ENCODE measurements at places on chromosomes 3 and 15. TPM values are rescaled to one million over a fixed set of nuclear protein-coding genes. Genes with fewer than 3 reads are reported as not detected.

Gene SPINK8
- total RNA-seq, result not detected

Gene PLS1
- total RNA-seq, result 0.26 TPM

Gene POPDC2
- total RNA-seq, result 0.65 TPM

Gene FEZF2
- not detected for total RNA-seq

Gene RGMA
- 2.9 TPM for total RNA-seq

Gene NRROS
- total RNA-seq, result 1.4 TPM

Gene RHCG
- total RNA-seq, result not detected

Gene ERICH6
- total RNA-seq, result not detected

Gene CRYGS
- total RNA-seq, result 1.6 TPM

Gene GHSR
- not detected for total RNA-seq

Gene ANKRD63
- not detected for total RNA-seq

Gene PARP9
- total RNA-seq, result 38.5 TPM

Gene FETUB
- not detected for total RNA-seq

Data from articular chondrocyte of knee joint (primary cell).